ENCODE measurements at places on chromosomes 7 and 10.

DNA sequence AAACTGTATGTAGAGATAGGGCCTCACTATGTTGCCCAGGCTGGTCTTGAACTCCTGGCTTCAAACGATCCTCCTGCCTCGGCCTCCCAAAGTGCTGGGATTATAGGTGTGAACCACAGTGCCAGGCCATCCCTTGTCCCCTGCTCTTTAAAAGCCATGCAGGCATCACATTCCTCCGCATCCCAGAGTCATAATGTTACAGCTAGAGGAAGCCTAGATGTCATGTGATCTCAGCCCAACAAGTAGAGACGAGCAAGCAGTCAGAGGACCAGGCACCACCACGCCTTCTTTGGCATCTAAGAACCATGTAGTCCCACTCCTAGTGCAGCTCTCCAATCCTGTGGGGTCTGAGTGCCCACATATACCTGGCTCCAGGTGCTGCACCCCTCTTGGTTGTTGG lies 13.1 kb downstream of the PODXL start:
- no peak for DNase-seq

DNA sequence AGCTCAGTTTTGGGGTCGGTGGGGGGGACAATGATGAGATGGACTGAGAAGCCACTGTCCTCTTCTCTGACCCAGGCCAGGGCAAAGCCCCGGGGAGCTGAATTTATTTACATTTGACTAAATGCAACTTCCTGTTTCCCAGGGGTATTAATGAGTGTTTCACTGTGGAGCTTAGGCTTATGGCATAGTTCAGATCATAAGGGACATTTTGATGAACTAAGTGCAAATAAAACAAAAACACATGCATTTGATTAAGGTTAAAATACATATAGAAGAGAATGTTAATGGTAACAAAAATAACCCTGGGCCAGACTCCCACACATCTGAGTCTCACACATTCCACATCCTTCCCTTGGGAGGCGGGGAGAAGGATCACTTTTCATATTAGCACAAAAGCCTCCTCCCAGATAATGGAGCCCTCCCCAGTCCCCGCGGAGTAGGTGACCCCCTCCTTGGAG lies 320.6 kb downstream of the FRMD4A start:
- peak; percentile 61 for DNase-seq

DNA sequence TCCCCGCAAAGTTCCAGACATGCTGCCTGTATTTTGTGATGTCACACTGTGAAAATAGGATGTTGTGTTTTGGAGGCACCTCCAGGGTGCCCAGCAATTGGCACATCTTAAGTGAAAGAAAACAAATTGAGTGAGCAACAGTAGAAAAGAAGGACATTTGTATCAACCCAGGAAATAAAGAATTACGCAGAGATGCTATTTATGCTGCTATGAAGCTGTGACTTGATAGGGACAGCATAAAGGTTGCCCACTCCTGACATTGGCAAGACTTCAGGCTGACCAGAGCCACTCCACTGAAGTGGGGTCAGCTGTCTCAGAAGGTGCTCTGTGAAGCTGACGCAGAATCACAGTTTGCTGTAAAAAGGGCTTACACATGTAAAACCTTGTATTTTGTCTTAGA lies 729.9 kb upstream of the GALNT17 start:
- no peak for DNase-seq

- peak; percentile 93 for DNase-seq
Observed at GRCh38 chr7:46932676-46933424, 649.1 kb downstream of the TNS3 start.

GRCh38 chr7:831596-832166 lies 595 bp upstream of the SUN1 start:
- DNase-seq, result peak; percentile 67

- no peak for DNase-seq
Observed at GRCh38 chr10:53432035-53432434, 659.5 kb upstream of the MBL2 start.

- DNase-seq, result no peak
Observed at GRCh38 chr10:17225808-17226207, 2.2 kb upstream of the VIM start.

DNA sequence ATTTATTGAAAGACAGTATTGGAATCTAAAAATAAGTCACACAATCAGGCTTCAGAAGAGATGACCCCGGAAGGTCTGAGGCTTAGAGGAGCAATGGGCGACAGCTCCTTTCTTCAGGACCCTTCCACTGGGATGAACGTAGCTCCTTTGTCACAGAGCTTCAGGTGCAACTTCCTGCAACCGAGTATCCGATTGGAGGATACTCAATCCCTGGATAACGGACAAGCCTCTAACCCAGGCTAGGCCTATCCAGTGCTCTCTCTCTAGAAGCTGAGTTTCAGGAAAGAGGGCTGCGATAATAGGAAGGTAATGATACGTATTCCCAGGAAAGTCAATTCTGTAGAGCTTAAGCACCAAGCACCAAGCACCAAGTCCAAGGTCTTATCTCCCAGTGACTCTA lies 349.4 kb upstream of the NPSR1 start:
- no peak for DNase-seq

DNA sequence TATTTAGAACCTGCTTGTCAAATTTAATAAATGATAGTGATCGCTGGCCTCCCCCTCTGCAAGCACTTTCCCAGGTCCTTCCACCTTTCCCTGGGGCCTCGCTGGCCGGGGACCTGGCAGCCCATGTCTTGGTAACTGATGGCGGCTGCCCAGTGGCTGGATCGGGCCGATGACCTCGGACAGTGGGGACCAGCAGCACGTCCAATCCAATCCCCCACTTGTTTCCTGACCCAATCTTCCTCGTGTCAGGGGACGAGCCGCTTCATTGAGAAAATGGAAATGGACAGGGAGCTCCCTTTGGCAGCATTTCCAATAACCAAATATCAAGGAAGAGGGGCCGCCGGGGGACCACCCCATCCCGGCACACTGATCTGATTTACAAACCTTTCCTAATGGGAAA lies 17.2 kb downstream of the EBF3 start:
- DNase-seq, result no peak

GRCh38 chr10:97280783-97281182 lies 11.7 kb downstream of the ARHGAP19 start:
- no peak for DNase-seq

- no peak for DNase-seq
Observed at GRCh38 chr7:108423089-108423989, 32.9 kb downstream of the NRCAM start.

GRCh38 chr10:29358010-29358616 lies 69.2 kb downstream of the LYZL1 start:
- no peak for DNase-seq

DNA sequence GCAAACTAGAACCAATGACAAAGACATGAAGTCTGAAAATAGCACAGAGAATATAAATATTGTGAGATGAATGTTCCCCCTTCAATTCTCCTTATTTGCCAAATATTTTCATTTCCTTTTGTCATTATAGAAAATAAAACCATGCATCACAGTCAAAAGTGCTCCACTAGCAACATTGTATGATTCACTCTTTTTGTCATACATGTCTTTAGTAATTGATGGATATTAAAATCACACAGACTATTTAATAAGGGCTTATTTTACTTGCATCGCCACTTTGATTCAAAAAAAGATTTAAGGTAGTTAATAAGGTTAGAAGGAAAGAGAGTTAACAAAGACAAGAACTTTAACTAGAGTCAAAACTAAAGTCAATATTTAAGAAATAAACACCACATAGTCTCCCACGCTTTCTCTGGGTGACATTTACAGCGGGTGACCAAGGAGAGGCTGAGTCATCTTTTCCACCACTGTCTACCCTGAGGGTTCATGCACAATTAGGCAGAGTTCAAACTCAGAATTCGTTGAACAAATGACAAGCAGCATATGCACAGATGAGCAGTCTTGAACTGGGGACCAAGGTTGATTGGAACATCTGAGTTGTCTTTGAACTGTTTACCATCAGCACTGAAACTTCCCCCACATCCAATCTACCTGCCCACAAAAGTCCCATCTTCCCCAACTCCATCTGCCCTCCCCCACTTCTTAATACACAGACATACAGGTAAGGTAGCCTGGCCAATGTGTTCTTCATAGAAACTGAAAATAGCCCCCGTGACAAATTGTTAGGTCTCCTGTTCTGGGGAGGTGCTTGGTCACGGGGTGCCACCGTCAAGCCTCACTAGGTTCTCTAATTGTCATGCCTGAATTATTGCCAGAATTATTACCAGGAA lies 42.5 kb downstream of the C7orf25 start:
- DNase-seq, result no peak

DNA sequence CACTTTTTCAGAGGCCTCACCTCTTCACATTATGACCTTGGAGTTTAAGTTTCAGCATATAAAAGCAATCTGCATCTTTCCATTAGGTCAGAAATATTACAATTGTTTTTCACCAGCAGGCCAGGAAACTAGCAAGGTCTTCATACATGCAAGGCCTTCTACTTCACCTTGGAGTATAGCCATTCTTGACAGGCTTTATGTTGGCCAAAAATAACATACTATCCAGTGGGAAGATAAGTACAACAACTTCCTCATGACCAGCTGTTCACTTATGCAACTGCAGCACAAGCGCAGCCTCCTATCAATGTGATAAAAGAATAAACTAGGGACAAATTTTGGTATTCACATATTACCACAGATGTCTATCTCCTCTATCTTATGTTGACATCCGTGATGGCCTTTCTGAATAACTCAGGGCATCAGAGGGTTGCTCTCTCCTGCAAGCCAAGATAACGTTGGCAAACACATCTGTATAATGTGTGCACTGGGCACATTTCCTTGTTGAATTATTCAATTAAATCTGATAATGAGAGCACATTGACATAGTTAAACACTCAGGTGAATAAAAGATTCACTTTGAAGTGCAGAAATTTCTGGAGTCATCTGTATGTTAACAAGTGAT lies 239.8 kb downstream of the FZD1 start:
- no peak for DNase-seq

- no peak for DNase-seq
Observed at GRCh38 chr10:16478801-16479200, 42.0 kb downstream of the PTER start.

DNA sequence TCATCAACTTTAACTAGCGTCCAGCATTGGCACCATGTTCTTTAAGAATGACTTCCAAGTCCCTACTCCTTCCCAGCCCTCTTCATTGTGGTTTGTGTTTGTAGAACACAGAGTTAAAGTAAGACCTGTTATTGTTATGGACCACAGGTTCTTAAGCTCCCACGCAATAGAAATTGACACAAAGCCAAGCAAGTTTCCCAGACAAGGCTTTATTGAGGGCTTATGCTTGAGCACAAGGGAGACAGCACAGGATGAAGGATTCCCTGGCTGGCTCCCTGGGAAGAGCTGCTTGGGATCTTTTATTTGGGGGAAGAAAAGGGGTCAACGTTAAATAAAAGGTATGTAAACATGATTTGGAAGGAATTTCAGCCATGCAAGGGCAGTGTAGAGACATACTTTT lies 44.3 kb upstream of the PRKCQ start:
- DNase-seq, result no peak

- DNase-seq, result no peak
Observed at GRCh38 chr7:27586825-27587224, 75.9 kb downstream of the HIBADH start.

- no peak for DNase-seq
Observed at GRCh38 chr7:121273467-121274167, 55.2 kb upstream of the WNT16 start.

- DNase-seq, result no peak
Observed at GRCh38 chr7:17007841-17008240, 126.1 kb upstream of the AGR3 start.

GRCh38 chr10:29329420-29329819 lies 40.5 kb downstream of the LYZL1 start:
- DNase-seq, result no peak

- no peak for DNase-seq
Observed at GRCh38 chr10:69318867-69319727, 40.8 kb downstream of the HK1 start.

GRCh38 chr7:786472-787255 lies 45.6 kb upstream of the SUN1 start:
- peak; percentile 22 for DNase-seq

GRCh38 chr7:76272851-76273497 lies 29.5 kb upstream of the HSPB1 start:
- no peak for DNase-seq

- no peak for DNase-seq
Observed at GRCh38 chr7:14639329-14639728, 263.2 kb downstream of the DGKB start.
